ENCODE measurements at places on chromosomes 6 and 20.

GRCh38 chr6:145893586-145893985 is 70.6 kb downstream of the SHPRH start:
- DNase-seq: no peak

- DNase-seq: peak; percentile 11
These were observed 129.3 kb downstream of the KLHL32 start for GRCh38 chr6:97053643-97054411.

DNA sequence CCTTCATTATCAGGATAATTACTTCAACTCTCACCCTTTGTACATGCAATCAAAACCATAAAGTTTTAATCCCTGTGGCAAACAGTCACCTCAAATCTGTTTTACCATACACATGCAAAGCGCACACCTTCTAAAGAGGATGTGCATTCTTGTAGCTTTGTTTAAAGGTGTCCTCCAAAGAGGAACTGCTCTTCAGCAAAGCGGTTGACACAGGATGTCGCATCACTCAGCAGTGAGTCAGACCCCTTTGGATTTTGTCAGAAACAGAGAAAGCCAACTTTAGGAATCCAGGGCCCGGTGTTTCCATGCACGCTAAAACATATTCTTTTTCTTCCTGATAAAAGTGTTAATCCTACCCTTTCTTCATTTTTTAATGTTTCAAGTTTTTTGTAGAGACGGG is 268.3 kb upstream of the ARID1B start:
- DNase-seq: no peak

- peak; percentile 32 for DNase-seq
These were observed 349.0 kb downstream of the PRL start for GRCh38 chr6:21947731-21948386.

- DNase-seq: no peak
These were observed 36.7 kb downstream of the USP45 start for GRCh38 chr6:99478483-99478882.

DNA sequence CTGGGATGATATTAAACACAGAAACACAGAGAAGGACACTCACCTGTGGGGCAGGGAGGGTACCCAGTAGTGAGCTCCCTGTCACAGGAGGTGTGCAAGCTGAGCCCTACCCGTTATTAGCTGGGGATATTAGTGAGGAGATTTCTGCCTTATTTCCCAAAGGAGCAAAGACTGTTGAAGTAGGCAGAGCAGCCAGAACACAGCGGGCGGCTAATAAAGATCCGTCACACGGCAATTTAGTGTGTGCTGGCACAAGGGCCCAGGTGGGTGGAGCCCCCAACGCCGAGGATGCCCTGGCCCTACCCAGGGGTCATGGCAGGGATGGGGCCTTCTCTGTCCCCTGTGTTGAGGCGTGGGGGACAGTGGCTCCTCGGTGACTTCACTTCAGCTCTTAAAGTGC is 8.3 kb downstream of the VSTM2L start:
- no peak for DNase-seq

GRCh38 chr6:43009124-43009523 is 4.6 kb downstream of the MEA1 start:
- peak; percentile 59 for DNase-seq

- DNase-seq: peak; percentile 35
These were observed 763 bp downstream of the BHLHE23 start for GRCh38 chr20:63005862-63006539.

DNA sequence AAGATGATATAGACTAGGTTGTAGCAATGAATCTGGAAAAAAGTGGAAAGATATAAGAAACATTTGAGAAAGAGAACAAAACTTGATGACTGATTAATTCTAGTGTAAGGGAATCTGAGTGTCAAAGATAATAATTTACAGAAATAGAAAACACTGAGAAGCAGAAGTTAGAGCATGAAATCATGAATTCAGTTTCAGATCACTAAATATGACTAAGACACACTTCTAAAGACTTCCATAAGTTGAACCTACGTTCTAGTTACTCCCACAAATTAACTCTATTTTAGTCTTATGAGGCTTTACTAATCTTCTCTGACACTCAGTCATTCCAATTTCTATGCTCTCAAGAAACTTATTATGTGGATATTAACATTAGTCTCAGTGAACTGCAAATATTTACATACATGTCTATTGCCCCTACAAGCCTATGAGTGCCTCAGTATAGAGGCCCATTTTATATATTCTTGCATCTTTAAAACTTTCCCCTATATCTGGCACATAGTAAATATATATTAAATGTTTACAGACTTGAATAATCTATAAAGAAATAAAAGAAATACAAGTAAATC is 30.4 kb downstream of the IBTK start:
- no peak for DNase-seq

- DNase-seq: no peak
These were observed 17.7 kb downstream of the CLIC5 start for GRCh38 chr6:45997875-45998506.

- DNase-seq: no peak
These were observed 511.9 kb downstream of the KIF16B start for GRCh38 chr20:16061351-16061750.

DNA sequence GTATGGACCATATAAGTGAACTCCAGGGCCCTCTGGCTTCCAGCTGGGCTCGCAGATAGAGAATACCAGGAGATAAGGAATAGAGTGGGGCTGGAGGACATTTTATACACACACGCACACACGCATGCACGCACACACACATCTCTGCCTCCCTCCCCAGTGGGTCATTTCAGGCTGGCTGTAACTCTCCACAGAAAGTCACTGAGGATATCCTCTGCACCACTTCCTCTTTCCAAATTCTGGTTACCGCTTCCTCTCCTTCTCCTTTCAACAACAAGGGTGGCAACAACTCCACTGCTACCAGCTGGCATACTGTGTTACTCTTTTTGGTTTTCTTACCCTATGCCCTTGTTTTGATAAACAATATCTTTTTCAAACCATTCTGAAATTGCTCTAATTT is 280.2 kb downstream of the COL12A1 start:
- no peak for DNase-seq

- no peak for DNase-seq
These were observed 23.4 kb downstream of the IL22RA2 start for GRCh38 chr6:137150072-137150471.

- no peak for DNase-seq
These were observed 10.1 kb upstream of the NHSL1 start for GRCh38 chr6:138509371-138509770.

GRCh38 chr20:8151372-8151771 is 19.3 kb downstream of the PLCB1 start:
- DNase-seq: no peak

- DNase-seq: peak; percentile 80
These were observed 12.1 kb upstream of the PDYN start for GRCh38 chr20:2005831-2006426.

DNA sequence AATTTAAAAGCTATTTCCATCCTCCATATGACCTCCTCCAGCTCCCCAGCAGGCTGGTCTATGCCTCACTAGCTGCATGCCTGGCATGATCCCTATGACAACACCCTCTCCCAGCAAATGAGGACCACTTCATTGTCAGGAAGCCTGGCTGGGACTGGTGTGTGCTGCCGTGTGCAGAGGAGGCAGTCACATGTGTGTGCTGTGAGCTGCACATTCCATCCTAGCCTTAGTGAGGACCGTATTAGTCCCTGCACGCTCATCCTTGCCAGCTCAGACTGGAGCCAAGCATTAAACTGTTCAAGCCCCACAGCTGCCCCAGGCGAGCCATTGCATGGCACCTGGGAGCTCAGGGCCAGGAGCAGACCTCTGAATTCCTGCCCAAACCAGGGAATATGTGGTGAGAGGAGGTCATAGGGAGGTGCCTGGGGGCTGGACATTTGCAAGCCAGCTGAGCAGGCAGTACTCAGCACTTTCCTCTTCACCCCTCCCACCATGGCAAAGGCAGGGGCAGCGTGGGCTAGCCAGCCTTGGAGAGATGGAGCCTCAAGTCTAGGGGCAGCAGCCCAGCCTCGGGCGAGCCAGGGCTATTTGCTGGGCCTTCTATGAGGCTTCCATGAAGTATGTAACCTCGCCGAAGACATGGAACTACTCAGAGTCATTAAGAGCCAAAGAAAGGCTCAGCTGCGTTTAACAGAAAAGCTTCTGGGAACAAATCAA is 8.7 kb upstream of the CCN5 start:
- DNase-seq: peak; percentile 84

DNA sequence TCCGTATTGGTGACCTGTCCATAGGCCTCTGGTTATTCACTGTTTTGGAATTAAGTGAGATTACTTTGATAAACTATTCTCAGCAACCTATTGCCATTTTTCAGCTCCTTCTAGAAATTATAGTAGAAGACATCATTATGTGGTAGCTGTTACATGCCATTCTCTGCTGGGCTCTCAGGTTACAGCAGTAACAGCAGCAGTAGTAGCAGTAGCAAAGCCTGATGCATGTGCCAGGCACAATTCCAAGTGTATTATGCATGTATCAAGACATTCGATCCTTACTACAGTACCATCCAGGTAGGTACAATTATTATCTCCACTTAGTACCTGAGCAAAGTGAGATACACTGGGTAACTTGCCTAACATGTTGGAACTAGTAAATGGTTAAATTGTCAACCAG is 74.3 kb downstream of the RPS12 start:
- DNase-seq: no peak

DNA sequence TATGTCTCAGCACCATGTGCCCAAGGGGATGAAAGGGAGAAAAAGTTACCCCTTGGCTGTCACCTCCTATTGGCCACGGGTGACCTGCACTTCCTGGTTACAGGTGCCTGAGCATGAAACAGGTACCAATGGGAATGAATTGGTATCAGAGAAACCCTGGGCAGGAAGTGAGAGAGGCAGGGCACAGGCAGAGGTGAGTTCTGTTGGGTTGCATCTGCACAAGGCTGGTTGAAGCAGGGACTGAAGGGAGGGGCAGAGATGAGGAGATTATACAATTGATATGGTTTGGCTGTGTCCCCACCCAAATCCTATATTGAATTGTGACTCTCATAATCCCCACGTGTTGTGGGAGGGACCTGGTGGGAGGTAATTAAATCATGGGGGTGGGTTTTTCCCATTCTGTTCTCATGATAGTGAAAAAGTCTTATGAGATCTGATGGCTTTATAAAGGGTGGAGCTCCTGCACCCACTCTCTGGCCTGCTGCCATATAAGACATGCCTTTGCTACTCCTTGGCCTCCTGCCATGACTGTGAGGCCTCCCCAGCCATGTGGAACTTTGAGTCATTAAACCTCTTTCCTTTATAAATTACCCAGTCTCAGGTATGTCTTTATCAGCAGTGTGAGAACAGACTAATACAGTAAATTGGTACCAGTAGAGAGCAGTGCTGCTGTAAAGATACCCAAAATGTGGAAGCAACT is 291.8 kb downstream of the LRFN2 start:
- DNase-seq: no peak

DNA sequence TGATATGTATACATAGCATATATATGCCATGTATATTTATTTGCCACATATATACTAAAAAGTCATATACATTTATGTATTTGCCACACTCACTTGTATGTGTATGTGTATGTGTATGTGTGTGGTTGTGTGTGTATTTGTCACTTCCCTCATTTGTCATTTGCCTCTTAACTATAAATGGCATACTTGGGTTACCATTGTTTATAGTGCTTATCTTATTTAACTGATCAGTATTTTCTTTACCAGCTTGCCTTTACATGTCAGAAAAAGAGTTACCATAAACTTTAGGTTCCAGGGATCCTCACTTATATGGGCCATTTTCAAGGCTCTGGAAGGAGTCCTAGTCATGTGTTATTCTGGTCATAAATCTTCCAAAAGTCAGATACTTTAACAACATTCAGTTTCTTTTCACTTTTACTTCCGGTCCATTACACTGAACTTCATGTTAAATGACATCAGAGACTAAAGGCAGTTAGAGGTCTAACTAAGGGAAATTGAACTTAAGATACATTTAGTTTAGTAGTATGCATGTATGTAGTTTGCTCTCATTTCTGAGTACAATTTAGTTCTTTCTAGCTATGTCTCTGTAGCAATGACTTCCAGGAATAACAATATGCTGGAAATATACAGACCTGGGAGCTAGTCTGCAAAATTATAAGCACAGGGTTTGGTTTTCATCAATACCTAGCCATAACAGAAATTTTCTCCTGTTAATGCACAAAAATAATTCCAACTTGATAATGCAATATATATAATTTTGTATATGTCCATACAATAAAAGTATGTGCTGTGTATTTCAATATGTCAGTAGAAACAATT is 33.7 kb upstream of the HIVEP1 start:
- DNase-seq: no peak

GRCh38 chr6:122050242-122050755 is 349.2 kb upstream of the HSF2 start:
- DNase-seq: no peak

- no peak for DNase-seq
These were observed 167.2 kb upstream of the THEMIS start for GRCh38 chr6:128068119-128068479.

GRCh38 chr6:57261926-57262325 is 39.8 kb upstream of the RAB23 start:
- no peak for DNase-seq

DNA sequence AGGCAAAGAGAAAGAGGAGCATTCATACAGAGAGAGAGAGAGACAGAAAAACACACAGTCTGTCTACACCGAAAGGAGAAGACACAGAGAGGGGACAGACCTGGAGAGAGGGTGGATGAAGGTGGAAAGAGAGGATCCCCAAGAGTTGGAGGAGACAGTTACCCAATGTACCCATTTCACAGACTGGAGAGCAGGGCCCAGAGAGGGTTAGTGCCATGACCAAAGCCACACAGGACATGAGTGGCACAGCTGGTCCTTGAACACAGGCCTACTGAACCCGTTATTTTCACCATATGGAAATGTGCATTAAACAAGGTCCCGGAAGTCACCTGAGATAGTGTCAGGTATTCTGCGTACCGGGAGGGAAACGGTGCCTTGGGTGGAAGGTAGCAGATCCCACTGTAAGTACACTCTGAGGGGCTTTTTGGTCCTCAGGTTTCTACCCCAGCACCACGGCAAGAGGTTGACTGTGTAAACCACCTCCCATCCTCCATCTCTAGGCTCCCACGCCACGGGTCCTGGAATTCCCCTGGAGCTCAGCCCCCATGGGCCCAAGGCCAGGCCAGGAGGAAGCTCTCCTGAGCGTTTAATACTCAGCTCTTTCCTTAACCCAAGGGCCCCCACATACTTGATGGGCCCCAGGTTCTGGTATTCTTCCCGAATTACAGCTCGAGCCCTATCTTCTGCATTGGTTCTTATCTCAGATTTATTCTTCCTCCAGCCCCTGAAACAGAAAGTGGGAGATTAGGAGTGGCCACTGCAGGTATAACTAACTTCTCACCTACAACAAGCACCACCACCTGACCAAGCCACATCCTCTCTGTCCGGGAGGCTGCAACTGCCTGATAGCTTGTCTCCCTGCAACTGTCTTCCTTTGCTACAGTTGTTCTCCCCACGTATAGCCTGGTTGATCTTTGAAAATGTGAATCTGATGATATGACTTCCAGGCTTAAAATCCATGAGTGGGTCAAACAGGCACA is 38.4 kb upstream of the OCSTAMP start:
- no peak for DNase-seq

Measured in muscle of back (tissue), 13 donors.